ENCODE measurements at places on chromosomes 2 and 18.

DNA sequence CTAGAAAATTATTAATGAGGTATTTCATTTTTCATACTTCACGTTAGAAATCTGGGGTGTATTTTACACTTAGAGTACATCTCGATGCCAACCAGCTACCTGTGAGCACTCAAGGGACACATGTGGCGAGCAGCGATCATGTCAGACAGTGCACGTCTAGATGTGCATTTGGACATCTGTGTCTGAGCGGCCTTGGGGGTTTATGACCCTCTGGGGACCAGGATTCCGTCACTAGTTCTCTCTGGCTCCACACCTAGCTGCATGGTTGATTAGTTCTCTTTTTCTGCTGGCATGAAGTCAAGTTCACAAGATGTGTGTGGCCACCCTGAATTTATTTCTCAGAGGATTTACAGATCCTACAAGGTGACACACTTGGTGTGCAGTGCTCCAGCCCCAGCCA lies 192.2 kb downstream of the TSN start:
- no peak for DNase-seq

GRCh38 chr18:75139226-75139911 lies 69.6 kb downstream of the PTGR3 start:
- DNase-seq, result no peak

DNA sequence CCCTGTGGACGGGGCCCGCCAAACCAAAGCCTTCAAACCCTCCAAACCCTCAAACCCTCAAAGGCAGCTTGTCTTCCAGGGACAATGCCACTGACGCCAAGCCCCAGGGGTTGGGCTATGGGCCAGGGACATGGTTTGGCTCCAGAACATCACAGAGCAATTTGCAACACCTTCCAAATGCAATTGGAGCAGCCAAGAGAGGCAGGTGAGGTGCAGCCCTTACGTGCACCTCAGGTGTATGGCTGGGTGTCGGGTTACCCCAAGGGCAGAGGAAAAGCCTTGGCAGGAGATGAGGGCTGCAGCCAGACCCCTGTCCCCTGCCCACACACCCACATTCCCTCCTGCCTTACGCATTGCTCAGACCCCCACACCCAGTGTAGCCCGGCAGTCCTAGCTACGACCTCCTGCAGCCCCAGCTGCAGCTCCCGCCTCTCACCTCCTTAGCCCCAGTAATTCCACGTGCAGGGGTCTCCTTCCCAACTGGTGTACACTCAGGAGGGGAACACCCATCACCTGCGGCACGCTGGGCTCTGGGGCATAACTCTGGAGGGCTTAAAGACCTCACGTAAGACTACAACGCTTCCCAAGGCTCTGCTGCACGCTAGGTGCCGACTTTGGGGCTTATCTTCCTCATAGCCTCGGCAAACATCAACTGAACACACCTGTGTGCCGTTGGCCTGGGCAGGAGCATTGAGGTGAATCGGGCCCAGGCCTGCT lies 88.7 kb downstream of the TFCP2L1 start:
- no peak for DNase-seq

GRCh38 chr2:33146102-33146501 lies 199.3 kb downstream of the LTBP1 start:
- no peak for DNase-seq

GRCh38 chr2:11553661-11554398 lies 20.0 kb downstream of the GREB1 start:
- no peak for DNase-seq

- no peak for DNase-seq
These were observed 24.6 kb upstream of the SPP2 start for GRCh38 chr2:234025891-234026401.

DNA sequence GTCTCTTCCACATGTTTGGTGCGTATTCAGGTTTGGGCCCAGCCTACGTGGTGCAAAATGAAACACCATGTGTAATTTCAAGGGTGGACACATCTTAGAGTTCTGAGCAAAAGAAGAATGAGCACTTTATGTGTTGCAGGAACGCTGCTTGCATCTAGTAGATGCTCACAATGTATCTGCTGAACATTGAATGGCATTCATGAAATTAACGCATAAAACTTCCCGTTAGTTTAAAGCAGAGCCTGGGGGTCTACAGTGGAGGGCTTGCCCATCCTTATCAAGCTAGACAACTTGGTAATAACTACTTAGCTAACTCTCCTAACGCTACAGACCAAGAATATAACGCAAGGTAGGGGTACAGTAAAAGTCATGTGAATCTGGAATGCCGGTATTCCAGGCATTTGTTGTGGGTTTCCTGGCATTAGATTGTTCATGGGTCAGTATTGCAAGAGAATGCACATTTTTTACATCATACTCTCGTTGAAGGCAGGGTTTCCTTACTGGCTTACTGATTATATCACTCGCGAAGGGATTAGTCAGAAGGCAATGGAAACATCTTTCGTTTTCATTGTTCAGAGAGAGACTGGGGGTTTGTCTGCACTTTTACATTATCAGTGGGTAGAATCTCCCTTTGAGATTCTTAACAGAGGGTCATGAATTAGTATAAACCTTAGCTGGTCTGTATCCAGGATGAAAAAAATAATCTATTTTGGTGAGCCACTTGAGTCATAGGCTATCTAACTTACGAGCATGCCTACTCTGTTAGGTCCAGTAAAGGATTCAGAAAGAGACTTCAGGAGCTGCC lies 229.5 kb upstream of the EPAS1 start:
- no peak for DNase-seq

GRCh38 chr2:190545555-190546385 lies 11.2 kb upstream of the NEMP2 start:
- DNase-seq, result no peak

- no peak for DNase-seq
These were observed 120.4 kb upstream of the KYNU start for GRCh38 chr2:142757111-142757510.

- no peak for DNase-seq
These were observed 29.6 kb upstream of the KCNG3 start for GRCh38 chr2:42523341-42523740.

DNA sequence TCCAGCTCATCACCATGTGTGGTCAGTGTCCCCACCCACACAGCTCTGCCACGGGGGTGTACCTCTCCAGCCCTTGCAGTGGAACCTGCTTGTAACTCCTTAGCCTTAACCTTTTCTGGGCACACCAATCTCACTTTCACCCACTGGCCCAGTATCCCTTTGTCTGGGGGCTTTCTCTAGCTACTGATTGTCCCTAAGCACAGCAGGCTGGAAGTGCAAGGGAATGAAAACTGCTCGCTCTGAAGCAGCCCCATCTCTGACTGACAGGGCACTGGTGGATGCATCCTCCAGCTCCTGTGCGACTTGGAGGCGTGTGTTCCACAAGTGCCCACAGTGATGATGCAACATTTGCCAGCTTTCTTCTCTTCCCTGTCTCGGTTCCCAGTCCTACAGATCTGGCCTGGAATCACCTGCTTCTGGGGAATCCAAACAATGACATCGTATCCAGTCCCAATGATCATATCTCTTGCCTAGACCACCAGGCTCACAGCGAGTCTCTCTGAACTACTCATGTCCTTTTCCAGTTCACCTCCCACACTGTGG lies 33.6 kb downstream of the SCTR start:
- DNase-seq, result no peak

- DNase-seq, result no peak
These were observed 524.0 kb downstream of the CMPK2 start for GRCh38 chr2:6341588-6342129.

GRCh38 chr2:145596416-145596815 lies 1076.5 kb upstream of the ZEB2 start:
- DNase-seq, result no peak

DNA sequence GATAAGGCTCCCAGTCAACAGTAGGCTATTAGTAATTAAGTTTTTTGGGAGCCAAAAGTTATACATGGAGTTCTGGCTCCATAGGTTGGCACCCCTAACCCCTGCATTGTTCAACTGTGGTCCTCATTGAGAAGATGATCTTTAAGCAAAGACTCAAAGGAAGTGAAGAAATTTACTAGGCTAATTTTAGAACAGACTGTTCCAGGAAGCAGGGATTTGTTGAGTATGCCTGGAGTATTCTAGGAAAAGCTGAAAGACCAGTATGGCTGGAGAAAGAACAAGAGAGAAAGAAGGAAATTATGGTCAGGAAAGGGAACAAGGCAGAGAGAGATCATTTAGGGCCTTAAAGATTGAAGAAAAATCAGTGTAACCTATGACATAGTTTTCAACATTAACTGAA lies 125.1 kb downstream of the PMAIP1 start:
- no peak for DNase-seq

- no peak for DNase-seq
These were observed 1.2 kb downstream of the RPL31 start for GRCh38 chr2:101003278-101003775.

DNA sequence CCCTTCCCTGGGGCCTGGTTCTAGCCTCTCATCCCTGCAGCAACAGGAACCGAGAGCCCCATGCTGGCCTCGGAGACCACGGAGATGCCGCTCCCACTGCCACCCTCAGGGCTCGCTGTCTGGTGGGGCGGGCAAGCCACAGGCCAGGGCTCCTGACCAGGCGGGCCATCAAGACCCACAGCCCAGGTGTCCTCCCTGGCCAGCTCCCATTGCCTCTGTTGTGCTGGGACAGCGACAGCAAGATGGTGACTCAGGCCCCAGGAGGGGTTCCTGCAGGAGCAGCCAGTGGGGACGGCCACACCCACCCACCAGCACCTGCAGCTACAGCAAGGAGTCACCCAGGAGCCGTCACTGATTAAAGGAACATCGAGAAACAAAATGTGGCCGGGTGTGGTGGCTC lies 7.4 kb downstream of the KLHL30 start:
- DNase-seq, result no peak

GRCh38 chr2:217733461-217733860 lies 269.3 kb downstream of the TNS1 start:
- DNase-seq, result no peak

DNA sequence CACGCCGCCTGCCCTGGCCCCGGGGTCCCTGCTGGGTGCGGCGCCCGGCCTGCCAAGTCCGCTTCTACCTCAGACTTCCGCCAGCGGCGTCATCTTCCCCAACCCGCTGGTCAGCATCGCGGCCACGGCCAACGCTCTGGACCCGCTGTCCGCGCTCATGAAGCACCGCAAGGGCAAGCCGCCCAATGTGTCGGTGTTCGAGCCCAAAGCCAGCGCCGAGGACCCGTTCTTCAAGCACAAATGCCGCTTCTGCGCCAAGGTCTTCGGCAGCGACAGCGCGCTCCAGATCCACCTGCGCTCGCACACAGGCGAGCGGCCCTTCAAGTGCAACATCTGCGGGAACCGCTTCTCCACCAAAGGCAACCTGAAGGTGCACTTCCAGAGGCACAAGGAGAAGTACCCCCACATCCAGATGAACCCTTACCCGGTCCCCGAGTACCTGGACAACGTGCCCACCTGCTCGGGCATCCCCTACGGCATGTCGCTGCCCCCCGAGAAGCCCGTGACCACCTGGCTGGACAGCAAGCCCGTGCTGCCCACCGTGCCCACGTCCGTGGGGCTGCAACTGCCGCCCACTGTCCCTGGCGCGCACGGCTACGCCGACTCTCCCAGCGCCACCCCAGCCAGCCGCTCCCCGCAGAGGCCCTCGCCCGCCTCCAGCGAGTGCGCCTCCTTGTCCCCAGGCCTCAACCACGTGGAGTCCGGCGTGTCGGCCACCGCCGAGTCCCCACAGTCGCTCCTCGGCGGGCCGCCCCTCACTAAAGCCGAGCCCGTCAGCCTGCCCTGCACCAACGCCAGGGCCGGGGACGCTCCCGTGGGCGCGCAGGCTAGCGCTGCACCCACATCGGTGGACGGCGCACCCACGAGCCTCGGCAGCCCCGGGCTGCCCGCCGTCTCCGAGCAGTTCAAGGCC lies 13.7 kb downstream of the SALL3 start:
- no peak for DNase-seq

- DNase-seq, result no peak
These were observed 31.1 kb downstream of the HDAC4 start for GRCh38 chr2:239369631-239370161.

DNA sequence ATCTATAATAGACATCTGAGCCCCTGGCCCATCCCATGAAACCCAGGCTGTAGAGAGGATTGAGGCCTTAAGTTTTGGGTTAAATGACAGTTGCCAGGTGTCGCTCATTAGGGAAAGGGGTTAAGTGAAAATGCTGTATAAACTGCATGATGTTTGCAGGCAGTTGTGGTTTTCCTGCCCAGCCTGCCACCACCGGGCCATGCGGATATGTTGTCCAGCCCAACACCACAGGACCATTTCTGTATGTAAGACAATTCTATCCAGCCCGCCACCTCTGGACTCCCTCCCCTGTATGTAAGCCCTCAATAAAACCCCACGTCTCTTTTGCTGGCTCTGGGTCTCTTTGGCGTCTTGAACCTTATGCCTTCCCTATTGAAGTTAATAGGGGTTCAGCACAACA lies 110.7 kb downstream of the XRCC5 start:
- no peak for DNase-seq

DNA sequence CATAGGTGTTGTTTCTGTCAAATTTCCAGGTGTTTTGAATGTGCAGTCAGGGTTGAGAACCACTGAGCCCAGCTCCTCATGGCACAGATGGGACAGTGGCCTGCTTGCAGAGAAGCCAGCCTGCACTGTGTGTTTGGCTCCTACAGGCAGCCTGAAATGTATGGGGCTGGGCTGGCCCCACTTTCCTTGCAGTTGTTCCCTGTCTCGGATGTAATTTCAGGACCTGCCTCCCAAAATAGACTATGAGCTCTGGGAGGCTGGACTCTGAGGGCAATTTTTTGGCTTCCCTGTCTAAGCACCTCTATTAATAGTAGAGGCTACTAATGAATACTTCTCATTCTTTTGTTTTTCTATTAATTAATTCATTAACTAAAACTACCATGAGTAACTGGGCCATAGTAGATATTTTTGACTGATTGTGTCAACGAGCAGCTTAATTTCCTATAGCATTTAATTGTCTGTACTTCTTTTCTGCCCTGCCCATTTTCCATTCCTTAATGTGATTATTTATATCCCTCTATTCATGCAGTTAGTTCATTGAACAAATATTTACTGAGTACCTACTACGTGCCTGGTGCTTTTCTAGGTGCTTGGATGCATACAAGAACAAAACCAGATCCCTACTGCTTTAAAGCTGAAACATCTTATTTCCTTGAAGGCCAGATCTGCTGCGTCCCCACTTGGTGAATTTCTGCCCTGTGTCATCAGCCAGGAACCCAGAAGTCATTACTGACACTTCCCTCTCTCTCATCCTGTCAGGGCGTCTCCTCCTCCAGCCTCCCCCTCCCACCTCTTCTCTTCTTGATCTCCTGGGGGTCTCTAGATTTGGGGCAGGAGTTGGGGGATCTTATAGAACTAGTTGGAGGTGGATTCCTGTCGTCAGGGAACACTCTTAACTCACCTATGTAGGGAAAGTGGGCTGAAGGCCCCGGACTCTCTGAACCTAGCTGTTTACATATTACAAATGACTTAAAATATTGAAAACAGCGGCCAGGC lies 16.3 kb downstream of the DYSF start:
- no peak for DNase-seq

- no peak for DNase-seq
These were observed 98.3 kb upstream of the ZBTB14 start for GRCh38 chr18:5393779-5394178.

GRCh38 chr2:227035711-227036367 lies 128.2 kb downstream of the COL4A4 start:
- DNase-seq, result no peak

GRCh38 chr2:95328358-95329125 lies 31.4 kb downstream of the KCNIP3 start:
- no peak for DNase-seq

All from stimulated activated CD8-positive, alpha-beta memory T cell treated with anti-CD3 and anti-CD28 coated beads, Interleukin-2, amount 100 ng/mL, for 1 hour (primary cell).